ENCODE measurements at places on chromosomes 2 and 18.

DNA sequence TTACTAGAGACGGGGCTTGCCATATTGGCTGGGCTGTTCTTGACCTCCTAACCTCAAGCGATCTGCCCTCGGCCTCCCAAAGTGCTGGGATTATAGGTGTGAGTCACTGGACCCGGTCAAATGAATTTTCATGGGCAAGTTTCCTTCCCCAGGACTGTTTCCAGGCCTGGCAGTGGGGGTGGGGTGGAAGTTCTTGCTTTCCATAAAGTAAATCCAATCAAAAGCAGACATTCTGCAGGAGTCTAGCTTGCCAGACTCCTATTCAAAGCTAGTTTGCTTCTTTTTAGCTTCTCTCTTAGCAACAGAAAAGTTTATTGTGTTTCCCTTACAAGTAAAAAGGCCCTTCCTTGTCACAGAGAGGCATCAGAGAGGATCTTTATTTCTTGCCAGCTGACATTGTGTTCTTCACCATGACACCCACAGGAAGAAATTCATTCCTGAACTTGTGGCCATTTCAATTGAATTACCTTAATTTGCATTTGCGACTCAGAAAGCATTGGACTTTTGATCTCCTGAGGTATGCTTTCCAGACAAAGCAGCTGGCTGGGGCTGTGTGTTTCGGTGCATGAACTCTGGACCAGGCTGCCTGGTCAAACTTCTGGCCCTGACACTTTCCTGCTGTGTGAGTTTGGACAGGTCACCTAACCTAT lies 37.9 kb downstream of the LYPD1 start:
- no peak for DNase-seq

DNA sequence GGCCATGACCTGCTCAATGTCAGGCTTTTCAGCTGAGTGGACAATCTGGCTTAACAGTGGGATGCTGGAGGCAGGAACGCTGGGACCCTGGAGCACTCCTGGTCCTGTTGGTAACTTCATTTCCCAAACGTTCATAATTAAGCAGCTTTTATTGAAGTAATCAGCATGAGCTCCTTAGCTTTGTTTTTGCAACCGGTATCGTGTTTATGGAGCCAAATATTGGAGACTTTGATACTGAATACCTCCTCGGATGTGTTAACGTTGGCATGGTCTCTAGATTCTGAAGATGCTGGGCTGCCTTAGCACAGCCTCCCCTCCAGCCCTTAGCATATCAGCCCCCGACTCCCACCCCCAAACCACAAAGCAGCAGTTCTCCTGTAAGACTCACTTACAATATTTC lies 60.7 kb downstream of the OSR1 start:
- no peak for DNase-seq

- no peak for DNase-seq
Observed at GRCh38 chr18:46055838-46056230, 16.2 kb downstream of the PSTPIP2 start.

DNA sequence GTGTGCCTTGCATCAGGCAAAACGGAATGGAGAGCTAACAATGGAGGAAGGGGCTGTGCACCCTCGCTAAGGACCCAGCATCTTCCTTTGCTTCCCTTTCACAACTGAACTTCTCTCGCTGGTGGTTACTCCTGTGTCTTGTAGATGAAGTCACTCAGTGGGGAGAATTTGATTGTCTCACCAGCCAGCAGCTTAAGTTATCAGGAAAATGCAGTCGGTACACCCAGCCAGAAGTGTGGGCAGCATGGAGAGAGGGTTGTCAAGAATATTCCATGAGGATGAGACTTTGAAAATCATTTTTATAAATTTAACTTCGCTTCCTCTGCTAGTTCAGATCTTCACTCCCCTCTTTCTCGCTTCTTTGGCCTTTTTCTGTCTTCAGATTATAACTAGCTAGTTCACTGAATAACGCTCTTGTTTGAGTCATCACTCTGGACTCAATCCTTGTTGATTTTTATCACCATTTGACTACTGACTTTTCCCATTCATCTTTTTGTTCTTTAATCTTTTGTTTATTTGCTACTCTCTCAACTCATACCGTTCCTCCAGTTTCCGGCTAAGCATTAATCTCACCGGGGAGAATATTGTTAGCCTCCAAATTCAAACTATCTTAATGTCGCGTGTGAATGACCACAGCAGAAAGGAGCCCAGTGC lies 221.7 kb downstream of the CD226 start:
- DNase-seq, result no peak

- DNase-seq, result no peak
Observed at GRCh38 chr2:171878481-171878993, 15.5 kb downstream of the SLC25A12 start.

GRCh38 chr18:49456794-49457193 lies 3.7 kb downstream of the DYM start:
- DNase-seq, result no peak

DNA sequence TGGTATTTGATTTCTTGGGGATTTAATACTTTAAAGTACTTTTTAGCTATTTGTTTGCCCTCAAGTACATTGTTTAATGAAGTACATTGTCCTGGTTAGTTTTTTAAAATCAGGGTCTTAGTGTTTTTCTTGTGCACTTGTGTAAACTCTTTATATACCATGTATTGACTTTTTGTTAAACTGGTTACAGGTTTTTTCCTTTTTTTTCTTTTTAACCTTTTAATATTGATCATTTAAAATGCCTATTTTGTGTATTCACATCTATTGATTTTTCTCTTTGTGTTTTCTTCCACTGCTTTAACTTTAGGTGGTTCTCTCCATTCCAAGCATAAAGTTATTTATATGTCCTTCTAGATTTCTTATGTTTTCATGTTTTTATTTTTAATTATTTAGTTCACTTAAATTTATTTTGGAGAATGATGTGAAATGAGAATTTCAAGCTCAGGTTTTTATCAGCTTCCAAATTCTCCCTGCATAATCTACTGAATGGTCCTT lies 84.5 kb upstream of the MYCN start:
- no peak for DNase-seq

- no peak for DNase-seq
Observed at GRCh38 chr2:150812066-150812465, 324.6 kb upstream of the RND3 start.
